CMK (cell line): ENCODE measurements at places on chromosomes 7 and 10.

DNA sequence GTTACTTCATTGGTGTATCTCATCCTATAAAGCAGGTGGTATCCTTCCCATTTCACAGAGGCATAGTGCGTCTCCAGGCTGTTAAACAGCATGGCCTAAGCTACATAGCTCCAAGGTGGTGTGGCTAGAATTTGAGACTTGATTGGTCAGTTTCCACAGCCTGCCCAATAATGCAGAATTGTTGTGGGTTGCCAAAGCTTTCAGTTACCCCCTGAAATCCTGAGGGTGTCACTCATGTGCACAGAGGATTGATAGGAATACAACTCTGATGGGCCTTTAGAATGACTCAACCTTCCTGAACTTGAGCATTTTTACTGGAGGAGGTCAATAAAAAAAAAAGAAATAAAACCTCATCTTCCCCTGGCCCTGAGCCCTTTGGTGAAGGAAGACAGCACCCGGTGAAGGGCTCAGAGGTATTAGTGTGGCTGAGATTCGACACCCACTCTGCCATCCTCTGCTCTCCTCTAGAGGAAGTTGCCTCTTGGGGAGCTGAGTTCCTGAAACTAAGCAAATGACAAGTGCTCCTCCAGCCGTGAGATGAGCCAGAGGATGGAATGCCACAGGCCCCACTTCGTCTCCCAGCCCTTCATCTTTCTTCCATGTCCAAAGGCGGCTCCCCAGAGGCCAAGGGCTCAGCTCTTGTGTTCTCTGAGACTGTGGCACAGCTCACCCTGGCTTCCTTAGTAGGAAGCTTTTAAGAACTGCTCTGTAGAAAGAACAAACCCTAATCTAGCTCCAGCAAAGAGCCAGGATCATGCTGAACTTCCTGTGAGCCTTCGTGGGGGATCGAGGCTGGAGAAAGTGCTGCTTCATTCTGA is 1.0 kb downstream of the ACSL5 start:
- no peak for DNase-seq

DNA sequence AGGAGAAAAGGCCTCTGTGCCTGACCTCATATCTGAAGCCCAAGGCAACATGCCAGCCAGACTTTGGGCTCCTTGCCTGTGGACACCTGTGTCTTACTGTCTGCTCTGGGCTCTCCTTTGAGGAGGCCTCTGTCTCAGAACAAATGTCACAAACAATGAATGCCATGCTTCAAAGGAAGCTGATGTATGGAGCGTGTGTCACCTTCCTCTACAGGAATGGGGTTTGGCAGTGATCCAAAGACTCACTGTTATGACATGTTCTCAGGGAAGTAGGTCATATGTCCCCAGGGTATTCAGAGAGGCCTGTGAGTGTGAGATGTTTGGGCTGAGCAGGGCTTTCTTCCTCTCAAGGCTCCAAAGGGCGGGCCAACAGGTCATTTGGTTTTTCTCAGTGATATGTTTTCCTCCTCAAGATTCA is 38.4 kb downstream of the PTPRE start:
- no peak for DNase-seq

DNA sequence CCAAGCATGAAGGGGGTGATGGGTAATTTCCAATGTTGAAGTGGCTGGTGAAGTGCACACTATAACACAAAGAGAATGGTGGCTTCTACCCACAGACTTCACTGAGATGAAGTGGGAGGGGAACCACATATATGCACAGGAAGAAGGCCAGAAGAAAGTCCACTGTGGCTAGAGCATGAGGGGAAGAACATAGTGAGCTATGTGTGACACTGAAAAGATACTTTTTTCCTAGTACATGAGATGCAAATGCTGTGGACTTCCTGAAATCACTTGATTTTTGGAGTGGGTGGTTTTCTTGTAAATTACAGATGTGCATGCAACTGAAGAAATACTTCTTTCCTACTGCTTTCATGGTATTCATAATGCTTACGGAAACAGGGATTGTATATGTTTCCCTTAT is 115.6 kb upstream of the PHYHIPL start:
- no peak for DNase-seq

- DNase-seq, result no peak
Measured at GRCh38 chr7:76330673-76331072, 28.1 kb downstream of the YWHAG start.

DNA sequence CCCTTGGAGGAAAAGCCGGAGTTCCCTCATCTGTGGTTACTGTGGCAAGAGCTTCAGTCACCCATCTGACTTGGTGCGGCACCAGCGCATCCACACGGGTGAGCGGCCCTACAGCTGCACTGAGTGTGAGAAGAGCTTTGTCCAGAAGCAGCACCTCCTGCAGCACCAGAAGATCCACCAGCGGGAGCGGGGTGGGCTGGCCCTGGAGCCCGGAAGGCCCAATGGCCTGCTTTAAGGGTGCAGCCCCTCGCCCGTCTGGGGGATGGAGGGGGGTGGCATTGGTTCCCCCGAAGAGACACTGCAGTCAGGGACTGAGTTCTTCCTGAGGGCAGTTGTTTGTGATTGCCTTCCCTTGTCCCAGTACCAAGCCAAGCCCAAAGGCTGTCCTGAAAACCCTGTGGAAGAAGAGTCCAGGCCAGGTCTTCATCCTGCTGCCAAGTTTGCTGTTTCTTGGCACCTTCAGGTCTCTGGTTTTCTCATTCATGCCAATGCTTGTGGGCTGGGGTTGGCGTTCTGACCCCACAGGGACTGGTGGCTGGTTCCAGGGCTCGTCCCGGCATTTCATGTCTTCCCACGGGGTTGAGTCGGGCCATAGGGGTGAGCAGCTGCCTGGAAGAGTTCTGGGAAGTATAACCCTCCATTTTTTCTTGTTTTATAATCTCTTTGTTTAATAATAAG is 7.7 kb upstream of the ZNF783 start:
- DNase-seq, result no peak

- DNase-seq, result no peak
Measured at GRCh38 chr10:17233286-17233991, 5.4 kb downstream of the VIM start.

- DNase-seq, result no peak
Measured at GRCh38 chr7:13016592-13017332, 329.3 kb downstream of the ARL4A start.

GRCh38 chr10:88385601-88386203 is 197.4 kb downstream of the RNLS start:
- no peak for DNase-seq

GRCh38 chr10:20618011-20618547 is 279.0 kb downstream of the NEBL start:
- no peak for DNase-seq

- DNase-seq, result no peak
Measured at GRCh38 chr10:28906415-28906814, 229.1 kb downstream of the BAMBI start.

- DNase-seq, result no peak
Measured at GRCh38 chr7:91796122-91796521, 84.4 kb downstream of the MTERF1 start.

GRCh38 chr10:125578658-125579315 is 104.2 kb downstream of the TEX36 start:
- no peak for DNase-seq

DNA sequence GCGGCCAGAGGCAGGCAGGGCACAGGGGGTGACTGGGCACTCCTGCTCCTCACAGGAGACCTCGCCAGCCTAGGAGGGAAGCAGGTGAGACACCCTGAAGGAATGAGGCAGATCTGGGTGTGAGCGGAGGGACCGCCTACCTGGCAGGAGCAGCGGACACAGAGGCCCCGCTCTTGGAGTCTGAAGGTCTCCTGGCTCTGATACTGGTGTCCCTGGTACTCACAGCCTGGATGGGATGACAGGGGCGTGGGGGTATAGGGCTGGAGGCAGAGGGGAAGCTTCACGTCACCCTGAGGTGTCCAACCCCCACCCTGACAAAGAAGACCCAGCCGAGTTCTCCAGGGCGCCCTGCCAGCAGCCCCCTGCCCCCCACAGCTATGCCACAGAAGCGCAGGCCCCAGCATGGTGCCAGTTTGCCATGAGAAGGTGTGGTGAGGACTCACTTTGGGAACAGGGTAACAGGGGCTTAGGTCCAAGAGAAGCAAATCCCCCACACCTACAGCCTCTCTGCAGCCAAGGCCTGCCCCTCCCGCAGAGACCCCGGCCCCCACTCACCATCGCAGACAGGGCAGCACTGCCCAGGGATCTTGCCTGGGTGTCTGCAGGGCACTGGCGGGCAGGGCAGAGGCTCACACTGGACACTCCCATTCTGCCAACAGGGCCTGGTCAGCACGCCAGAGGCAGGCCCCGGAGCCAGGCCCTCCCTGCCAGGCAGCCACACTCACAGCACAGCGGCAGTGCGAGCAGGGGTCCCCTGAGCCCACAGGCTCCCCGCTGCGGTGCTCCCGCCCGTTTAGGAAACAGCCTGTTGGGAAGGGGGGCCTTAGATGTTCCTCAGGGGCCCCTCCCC is 17.0 kb downstream of the KCP start:
- DNase-seq, result no peak

DNA sequence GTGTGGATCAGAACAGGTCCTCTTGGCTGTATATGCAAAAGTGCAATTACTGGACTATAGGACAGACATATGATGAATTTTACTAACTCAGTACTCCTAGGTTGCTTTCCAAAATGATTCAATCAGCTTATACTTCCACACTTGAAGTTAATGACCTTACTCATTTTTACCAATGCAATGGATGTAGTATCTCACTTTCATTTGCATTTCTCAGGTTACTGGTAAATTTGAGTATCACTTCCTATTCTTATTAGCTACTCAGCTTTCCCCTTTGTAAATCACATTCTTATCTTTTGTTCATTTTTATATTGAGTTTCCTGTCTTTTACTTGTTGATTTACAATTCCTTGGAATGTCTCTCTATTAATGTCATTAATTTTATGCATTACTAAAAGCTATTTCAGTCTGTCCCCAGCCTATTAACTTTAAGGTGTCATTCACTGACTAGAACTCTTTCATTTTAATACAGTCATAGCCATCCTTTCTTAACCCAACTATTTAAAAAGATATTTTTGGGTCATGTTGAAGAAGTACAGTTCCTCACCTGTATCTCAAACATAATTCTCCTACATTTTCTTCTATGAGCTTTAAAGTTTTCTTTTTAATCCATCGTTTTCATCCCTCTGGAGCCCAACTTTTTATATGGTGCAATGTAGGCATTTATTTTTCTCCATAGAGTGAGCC is 88.6 kb downstream of the VIM start:
- no peak for DNase-seq
